ENCODE measurements at places on chromosomes 11 and 22. TPM values are rescaled to one million over a fixed set of nuclear protein-coding genes. Genes with fewer than 3 reads are reported as not detected.

- no peaks in the 10 kb centered on the region for H3K36me3 ChIP-seq
- no peak overlapping the region for H3K4me3 ChIP-seq
- no peak overlapping the region for H3K27ac ChIP-seq
- peaks cover 8% of the 10 kb centered on the region for H3K4me1 ChIP-seq
These were observed 4.8 kb upstream of the CKAP5 start for GRCh38 chr11:46850829-46851380.

DNA sequence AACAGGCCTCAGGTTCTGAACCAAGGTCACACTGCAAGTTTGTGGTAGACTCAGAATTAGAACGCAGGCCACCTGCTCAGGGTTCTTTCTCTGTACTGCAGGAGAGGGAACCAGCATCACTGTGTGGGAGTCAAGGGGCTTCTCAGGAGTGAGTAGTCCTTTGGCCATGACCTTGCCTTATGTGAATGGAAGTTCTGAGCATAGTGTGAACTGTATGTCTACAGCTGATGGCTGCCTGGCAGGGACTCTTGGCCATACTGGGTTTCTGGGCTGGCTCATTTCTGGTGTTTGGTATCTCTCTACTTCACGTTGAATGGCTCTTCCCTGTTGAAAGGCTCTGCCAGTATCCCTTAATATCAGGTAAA, 40.1 kb upstream of the TUB start:
- no peaks in the 10 kb centered on the region for H3K36me3 ChIP-seq
- H3K4me3 ChIP-seq = no peak overlapping the region
- no peaks in the 10 kb centered on the region for H3K27me3 ChIP-seq
- no peak for DNase-seq
- H3K27ac ChIP-seq = no peak overlapping the region

GRCh38 chr11:44742508-44743246, 15.9 kb downstream of the TSPAN18 start:
- no peaks in the 10 kb centered on the region for H3K36me3 ChIP-seq
- no peak overlapping the region for H3K4me3 ChIP-seq
- H3K27ac ChIP-seq = no peak overlapping the region
- peaks cover 15% of the 10 kb centered on the region for H3K4me1 ChIP-seq

DNA sequence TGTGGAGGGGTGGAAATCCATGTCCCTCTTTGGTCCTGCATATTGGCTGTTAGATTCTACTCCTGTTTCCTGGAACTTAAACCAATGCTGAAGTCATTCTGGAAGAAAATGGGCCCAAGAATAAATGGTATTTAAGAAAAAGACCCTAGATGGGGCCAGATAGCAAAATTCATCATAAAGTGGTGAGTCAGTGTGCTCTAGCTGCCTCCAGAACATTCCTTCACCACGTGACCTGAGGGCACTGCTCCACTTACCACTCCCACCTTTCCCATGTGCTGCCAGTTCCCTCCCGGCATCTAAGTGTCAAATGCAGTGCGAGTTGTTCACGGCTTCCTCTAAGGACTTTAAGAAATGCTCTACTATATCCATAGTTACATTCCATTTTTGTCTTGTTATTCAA, 30.9 kb upstream of the NAP1L4 start:
- no peak overlapping the region for H3K4me3 ChIP-seq
- peaks cover 22% of the 10 kb centered on the region for H3K36me3 ChIP-seq

GRCh38 chr11:115598257-115598901, 94.2 kb upstream of the CADM1 start:
- H3K36me3 ChIP-seq = no peaks in the 10 kb centered on the region
- no peaks in the 10 kb centered on the region for H3K27me3 ChIP-seq
- no peak overlapping the region for H3K4me3 ChIP-seq
- H3K4me1 ChIP-seq = no peaks in the 10 kb centered on the region

DNA sequence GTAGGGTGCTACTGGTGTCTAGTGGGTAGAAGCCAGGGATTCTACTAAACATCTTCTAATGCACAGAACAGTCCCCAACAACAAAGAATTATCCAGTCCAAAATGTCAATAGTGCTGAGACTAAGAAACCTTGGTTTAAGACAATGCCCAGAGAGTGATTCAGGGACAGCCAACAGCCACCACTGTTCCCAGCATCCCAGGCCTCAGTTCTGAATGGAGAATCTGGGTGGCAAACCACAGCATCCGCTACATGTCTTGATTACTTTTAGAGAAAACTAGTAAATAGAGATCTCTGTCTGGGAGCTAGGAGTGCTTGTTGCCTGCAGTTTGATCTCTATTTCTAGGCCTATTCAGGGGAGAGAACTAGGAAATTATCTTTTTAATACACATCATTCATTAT, 20.9 kb upstream of the SIK2 start:
- DNase-seq = no peak
- no peak overlapping the region for H3K27ac ChIP-seq
- no peak overlapping the region for H3K4me3 ChIP-seq
- no peaks in the 10 kb centered on the region for H3K4me1 ChIP-seq
- no peaks in the 10 kb centered on the region for H3K36me3 ChIP-seq
- H3K27me3 ChIP-seq = no peaks in the 10 kb centered on the region

- H3K4me3 ChIP-seq = no peak overlapping the region
- peak overlapping the region; percentile 42 for H3K27ac ChIP-seq
- DNase-seq = peak; percentile 86
These were observed 3.2 kb downstream of the CARNS1 start for GRCh38 chr11:67418476-67419281.

GRCh38 chr11:72534371-72535193, 100.3 kb upstream of the CLPB start:
- peaks cover 9% of the 10 kb centered on the region for H3K4me1 ChIP-seq
- peak; percentile 42 for DNase-seq
- no peaks in the 10 kb centered on the region for H3K27me3 ChIP-seq
- H3K4me3 ChIP-seq = no peak overlapping the region
- no peak overlapping the region for H3K27ac ChIP-seq

DNA sequence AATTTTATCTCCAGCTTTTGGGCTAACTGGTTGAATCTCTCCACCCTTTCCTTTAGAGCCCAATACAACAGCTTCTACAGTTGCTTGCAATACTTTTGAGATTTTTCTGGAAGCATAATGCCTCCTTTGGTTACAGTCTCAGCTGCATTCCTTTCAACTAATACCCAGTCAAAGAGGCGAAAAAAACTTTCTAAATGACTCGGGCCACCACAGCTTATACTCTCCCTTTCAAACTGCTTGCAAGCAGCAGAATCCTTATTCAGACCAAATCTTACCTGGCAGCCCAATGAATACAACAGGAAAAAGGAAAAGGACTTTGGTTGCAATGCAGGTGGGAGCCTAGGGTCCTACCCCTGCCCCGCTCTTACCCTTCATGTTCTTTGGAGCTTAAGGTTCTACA, 15.8 kb downstream of the JAML start:
- H3K27ac ChIP-seq = no peak overlapping the region
- no peaks in the 10 kb centered on the region for H3K36me3 ChIP-seq
- H3K27me3 ChIP-seq = no peaks in the 10 kb centered on the region
- DNase-seq = no peak
- peaks cover 41% of the 10 kb centered on the region for H3K4me1 ChIP-seq

- DNase-seq = no peak
- H3K36me3 ChIP-seq = no peaks in the 10 kb centered on the region
- no peaks in the 10 kb centered on the region for H3K4me1 ChIP-seq
- no peak overlapping the region for H3K4me3 ChIP-seq
- H3K27me3 ChIP-seq = no peaks in the 10 kb centered on the region
- H3K27ac ChIP-seq = no peak overlapping the region
These were observed 961.8 kb upstream of the CCDC90B start for GRCh38 chr11:84247926-84248325.

GRCh38 chr22:38114484-38115398, 4.3 kb upstream of the BAIAP2L2 start:
- H3K4me3 ChIP-seq = no peak overlapping the region
- H3K27me3 ChIP-seq = no peaks in the 10 kb centered on the region
- peak; percentile 85 for DNase-seq
- no peaks in the 10 kb centered on the region for H3K36me3 ChIP-seq

GRCh38 chr11:13378316-13378715, 84.7 kb downstream of the BTBD10 start:
- DNase-seq = no peak
- H3K36me3 ChIP-seq = peaks cover 52% of the 10 kb centered on the region
- H3K4me1 ChIP-seq = no peaks in the 10 kb centered on the region
- no peaks in the 10 kb centered on the region for H3K27me3 ChIP-seq

The OR5P2 gene
- 9.4 TPM for total RNA-seq

The VWCE gene
- total RNA-seq = 0.40 TPM

The KIAA0930 gene
- 31.2 TPM for total RNA-seq

The MRGPRF gene
- total RNA-seq = 3.0 TPM

Data from upper lobe of left lung (tissue), 6 donors.